ENCODE measurements at places on chromosomes 1 and 21.

DNA sequence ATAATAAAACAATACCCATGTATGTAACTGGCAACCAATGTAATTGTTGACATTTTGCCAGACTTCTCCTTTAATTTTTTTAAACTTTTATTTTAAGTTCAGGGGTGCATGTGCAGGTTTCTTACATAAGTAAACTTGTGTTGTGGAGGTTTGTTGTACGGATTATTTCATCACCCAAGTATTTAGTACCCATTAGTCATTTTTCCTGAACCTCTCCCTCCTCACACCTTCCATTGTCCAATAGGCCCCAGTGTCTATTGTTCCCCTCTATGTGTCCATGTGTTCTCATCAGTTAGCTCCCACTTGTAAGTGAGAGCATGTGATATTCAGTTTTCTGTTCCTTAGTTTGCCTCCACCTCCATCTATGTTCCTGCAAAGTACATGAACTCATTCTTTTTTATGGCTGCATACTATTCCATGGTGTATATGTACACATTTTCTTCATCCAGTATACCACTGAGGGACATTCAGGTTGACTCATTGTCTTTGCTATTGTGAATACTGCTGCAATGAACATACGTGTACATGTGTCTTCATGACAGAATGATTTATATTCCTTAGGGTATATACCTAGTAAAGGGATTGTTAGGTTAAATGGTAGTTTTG lies 6.7 kb downstream of the DEPDC1 start:
- DNase-seq = no peak

GRCh38 chr1:65792669-65793358 lies at the start of gene PDE4B:
TSS of gene PDE4B (plus strand) at chr1:65792895.
- DNase-seq = no peak

- no peak for DNase-seq
Measured at GRCh38 chr1:5109633-5110032, 455.2 kb downstream of the AJAP1 start.

- DNase-seq = peak; percentile 55
Measured at GRCh38 chr1:109667452-109668122, at the start of gene GSTM2. TSS of gene GSTM2 (plus strand) at chr1:109668057. CDS start at chr1:109668116, 59 bp downstream.

- DNase-seq = no peak
Measured at GRCh38 chr1:159012495-159012894, 2.8 kb downstream of the IFI16 start.

DNA sequence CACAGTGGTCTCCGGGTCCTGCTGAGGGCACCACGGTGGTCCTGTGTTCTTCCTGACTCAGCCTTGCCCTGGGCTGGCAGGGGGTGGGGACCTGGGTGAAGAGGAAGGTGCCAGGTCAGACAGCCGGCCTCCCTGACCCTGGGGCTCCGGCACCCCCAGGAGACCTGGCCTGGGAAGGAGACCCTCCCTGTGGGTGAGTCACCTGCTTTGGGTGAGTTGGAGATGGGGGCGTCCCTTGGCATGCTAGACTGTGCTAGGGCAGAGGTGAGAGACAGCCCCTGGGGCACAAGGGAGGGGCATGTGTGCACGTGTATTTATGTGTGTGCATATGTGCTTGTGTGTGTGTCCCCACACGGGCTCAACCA lies 23.4 kb downstream of the SPSB1 start:
- DNase-seq = peak; percentile 21

- DNase-seq = peak; percentile 51
Measured at GRCh38 chr1:25520446-25521061, 22.9 kb upstream of the LDLRAP1 start.
